ENCODE measurements at places on chromosomes 11 and 22.
A peak's percentile ranks its signal among the peaks of the same experiment; 100 is the strongest.

DNA sequence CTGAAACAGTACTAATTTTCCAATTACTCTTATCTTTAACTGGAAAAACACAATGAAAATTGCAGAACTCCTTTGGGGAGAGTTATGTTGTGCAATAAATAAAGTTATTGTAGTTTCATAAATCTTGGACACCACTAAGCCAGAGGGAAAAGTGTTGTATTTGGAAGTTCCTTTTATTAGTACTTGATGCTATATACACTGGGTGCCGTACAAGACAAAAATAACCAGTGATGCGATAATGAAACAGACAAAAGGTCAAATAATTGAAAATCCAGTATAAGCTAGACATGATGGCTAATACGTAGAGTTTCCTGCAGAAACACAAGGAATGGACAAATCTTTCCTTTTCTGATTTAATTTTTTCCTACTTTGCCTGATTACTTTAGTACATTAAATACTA lies 541.1 kb downstream of the ETS1 start:
- no peak for DNase-seq

DNA sequence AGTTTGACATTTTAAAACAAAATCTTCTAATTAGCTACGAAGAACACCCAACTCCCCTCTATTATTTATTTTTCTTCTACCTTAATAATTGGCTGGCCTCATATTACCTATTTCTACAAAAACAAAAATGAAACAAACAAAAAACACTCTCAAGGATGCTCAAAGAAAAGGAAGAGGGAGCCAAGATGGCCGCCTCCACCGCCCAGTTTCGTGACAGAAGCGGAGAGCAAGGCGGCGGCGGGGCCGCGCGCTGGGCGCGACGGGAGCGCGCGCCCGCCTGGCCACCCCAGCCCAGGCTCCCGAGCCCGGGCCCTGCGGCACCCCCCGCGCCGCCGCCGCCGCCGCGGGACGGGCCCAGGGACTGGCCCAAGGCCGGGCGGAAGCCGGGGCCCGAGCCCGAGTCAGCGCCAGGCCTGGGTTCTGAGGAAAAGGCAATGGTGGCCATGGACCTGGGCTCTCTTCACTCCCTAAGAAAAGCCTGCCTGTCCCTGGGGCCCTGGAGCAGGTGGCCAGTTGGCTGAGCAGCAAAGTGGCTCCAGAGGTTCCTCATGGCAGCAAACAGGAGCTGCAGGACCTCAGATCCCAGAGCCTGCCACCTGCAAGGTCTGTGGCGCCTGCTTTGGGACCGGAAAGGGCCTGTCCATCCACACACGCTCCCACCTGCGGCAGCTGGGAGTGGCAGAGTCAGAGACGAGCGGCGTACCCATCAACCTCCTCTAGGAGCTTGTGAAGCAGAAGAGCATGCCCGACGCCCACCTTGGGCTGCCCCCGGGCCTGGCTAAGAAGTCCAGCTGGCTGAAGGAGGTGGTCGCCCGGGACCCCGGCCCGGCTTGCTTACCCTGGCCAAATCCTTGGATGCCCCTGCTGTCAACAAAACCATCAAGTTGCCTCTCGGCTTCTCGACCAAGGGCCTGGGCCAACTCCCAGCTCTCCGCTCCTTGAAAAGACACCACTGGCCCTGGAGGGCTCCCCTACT lies 543.2 kb upstream of the CCDC179 start:
- DNase-seq, result no peak

- DNase-seq, result no peak
Observed at GRCh38 chr11:12163181-12163941, 53.0 kb downstream of the MICAL2 start.

- DNase-seq, result no peak
Observed at GRCh38 chr11:8930456-8931175, 2.1 kb downstream of the C11orf16 start.

DNA sequence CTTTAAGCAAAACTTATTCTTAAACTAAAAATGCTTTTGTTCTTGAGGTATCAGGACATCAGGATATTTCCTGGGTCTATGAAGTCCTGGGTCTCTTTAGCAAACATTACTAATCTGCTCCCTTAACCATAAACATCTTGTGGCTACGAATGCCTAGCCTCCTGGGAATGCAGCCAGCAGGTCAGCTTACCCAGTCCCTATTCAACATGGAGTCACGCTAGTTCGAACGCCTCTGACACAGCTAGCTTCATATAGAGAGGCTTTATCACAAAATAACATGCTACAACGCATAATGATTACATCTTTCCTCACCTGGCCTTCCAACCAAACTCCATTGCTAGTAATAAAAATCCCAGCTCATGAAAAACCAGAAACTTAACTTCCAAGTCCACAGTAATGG lies 17.5 kb upstream of the FIBIN start:
- DNase-seq, result no peak

DNA sequence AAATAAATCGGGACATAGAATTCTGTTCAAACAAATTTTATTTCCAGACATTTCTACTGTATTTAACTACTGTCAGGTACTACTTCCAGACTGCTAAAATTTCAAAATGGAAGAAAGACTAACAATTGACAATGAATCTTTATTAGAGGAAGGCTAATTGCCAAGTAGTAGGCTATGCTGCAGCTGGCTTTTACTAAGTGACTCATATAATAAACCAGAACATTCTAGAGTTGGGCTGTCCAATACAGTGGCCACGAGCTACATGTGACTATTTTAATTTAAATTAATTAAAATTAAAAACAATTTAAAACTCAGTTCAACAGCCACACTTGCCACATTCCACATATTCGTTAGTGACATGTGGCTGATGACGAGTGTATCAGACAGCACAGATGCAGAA lies 27.6 kb downstream of the CHKA start:
- no peak for DNase-seq

DNA sequence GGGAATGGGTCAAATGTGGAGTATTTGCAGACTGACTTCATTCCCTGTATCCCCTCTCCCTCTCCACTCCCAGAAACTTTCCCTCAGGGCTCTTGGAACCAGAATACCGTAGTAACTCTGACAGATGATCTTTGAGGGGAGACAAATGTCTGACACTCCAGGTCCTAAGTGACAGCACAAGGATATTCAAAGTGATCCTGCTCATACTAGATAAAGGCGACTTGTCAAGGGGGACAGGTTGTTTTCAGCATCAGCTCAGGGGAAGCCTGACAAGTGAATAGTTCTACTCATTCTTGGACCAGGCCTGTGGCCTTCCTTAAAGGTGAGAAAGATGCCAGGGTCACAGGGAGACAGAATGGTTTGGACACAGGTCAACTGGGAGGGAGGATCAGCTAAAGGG lies 92.8 kb downstream of the NXPE2 start:
- no peak for DNase-seq

- DNase-seq, result no peak
Observed at GRCh38 chr11:34252015-34252414, 105.8 kb downstream of the ABTB2 start.

GRCh38 chr22:38754751-38755154 lies 1.0 kb downstream of the SUN2 start:
- peak; percentile 45 for DNase-seq

- DNase-seq, result no peak
Observed at GRCh38 chr11:76026281-76026680, 180.0 kb downstream of the WNT11 start.

DNA sequence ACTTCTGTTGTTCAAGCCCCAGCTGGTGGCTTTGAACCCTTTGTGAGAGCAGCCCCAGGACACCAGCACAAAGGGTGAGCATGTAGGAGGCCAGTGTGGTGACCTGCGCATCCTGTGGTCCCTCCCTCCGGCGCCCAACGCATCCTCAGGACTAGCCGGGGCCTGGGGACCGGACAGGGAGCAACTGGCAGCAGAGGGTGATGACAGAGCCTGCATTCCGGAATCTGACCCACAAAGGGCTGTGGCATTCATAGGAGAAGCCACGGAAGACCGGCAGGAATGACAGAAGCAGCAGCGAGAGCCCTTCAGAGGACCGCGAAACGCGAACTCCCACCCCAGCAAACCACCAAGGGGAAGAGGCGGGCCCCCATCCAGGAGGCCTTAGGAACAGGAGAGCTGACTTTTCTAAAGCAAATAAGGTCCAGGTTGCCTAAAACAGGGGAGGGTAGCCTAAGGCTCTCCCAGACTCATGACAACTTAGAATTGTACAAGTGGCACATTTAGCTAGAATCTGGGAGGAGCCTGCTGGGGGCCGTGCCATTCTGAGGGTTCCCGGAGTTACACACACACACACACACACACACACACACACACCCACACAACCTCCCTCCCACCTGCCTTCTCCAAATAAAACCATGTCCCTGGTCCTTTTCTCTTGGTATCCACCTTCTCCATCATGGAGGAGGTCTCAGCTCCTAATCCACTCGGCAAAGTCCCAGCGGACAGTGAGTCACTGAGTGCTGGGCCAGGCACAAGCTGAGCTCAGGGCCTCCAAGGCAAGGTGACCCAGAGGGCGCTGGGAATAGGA lies 232.7 kb downstream of the CTTN start:
- no peak for DNase-seq

DNA sequence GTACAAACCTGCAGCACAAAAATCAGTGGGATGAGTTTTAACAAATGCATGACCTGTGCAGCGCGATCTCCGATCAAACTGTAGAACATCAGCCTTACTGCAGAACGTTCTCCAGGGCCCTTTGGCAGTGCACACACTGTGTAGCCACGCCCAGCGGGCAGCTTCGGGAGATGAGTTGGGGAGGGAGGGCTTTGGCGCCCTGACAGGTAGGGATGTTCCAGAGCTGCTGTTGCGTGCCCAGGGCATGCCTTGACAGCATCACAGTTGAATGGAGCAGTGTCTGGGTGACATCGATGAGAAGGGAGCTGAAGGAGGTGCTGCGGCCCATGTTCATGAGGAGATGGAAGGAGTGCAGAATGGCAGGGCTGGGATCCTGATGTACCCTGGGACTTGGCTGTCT lies 80.2 kb downstream of the TBC1D22A start:
- no peak for DNase-seq

DNA sequence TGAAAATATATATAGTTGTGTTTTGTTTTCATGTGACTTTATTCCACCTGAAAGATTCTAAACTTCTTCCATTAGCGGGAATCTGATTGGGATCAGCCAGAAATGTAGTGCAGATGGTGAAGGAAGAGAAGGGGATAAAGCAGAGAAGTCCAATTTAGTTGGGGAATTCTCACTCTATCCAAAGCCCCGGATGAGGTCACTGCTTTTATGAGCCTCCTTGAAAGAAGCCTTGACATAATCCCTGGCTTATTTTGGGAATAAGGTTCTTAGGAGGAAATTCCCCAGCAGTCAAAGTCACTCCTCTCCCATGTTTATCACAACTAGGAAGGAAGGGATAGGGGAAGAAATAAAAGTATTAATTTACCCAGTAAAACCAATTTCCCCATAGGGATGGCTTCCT lies 41.1 kb downstream of the OSBP start:
- DNase-seq, result no peak
